ENCODE measurements at places on chromosomes 4 and X.

DNA sequence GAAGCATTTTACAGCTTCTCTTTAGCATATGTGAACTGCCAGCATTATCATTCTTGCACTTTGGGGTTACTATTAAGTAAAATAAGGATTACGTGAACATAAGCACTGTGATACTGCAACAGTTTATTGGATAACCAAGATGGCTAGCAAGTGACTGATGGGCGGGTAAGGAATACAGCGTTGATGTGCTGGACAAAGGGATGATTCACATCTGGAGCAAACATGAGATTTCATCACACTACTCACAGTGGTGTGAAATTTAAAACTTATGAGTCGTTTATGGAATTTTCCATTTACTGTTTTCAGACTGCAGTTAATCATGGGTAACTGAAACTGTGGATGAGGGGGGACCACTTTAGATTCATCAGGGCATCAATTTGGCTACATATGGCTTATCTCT, 16.0 kb downstream of the NBDY start:
- DNase-seq, result no peak

DNA sequence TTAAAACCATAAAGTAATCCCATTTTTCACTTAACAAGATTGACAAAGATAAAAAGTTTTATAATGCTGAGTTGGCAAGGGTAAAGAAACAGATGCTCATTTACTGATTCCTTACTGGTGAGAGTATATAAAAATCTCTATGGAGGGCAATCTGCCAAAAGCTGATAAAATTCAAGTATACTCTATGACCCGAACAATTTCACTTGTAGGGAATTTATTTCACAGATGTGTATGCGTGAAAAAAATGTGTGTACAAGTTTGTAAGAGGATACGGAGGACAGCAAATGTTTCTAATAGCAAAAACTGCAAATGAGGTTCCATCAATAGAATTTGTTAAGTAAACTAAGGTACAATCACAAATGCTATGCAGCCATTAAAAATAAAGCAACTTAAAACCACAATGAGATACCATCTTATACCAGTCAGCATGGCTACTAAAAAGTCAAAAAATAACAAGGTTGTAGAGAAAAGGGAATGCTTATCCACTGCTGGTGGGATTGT, 23.4 kb downstream of the DHX15 start:
- no peak for DNase-seq

DNA sequence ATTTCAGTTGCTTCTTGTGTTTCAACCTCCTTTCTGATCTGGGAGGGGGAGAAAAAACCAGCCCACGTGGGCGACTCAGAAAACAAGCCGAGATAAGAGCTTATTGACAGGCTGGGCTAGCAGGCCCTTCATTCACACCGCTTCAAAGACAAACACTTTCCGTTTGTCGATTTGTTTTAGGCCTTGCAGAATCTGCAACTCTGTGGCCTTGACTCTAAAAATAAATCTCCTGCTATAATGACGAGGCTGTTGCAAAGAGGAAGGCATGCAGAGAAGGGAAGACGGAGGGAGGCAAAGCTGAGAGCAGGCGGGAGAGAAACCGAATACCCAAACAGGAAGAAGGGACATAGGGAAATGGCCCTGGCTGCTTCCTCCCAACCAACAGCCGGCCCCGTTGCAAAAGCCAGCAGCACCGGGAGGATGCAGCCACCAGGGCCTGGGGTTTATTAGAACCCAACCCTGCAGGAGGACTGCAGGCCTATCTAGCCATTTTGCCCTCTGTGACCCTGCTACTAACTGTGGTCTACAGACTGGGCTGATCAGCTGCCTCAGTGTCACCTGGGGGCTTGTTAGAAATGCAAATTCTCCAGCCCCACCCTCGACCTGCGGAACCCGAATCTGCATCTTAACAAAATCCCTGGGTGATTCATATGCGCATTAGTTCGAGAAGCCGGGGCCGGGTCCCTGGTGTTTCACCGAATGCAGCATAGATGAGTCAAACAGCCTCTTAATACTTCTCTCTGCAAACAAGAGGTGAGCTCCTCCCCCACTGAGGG, 325.5 kb downstream of the BCOR start:
- no peak for DNase-seq

DNA sequence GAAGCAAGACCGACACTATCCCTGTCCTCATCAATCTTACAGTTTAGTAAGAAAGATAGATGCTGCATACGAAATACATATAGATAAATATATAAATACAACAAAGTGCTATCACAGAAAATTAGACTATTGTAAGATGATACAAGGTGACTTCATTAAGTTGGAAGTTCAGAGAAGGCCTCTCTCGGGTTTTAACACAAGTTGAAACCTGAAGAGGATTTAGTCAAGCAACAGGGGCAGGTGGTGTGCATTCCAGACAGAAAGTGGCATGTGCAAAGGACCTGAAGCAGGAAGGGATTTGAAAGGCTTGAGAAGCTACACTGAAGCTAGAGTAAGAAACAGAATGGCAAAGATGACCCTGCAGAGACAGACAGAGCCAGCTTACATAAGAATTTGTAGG, 36.5 kb downstream of the USP46 start:
- no peak for DNase-seq

GRCh38 chr4:172900900-172901299, 267.7 kb upstream of the GALNT7 start:
- DNase-seq, result no peak

DNA sequence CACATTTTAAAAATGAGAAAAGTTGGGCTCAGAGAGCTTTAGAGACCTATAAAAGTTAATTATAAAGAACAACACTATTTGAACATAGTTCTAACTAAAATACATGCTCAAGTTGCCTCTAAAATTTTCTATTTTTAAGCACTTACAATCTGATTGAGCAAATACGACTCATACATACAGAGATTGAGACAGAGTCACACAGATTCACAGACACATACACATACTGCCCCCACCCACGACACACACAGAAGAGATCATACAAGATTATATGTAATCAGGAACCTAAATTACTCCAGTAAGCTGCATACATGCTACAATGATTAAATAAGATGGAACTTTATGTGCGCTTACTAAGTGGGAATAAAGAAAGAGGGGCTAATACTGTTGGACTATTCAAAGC, 2.7 kb upstream of the ASB5 start:
- DNase-seq, result no peak

- DNase-seq, result no peak
Observed at GRCh38 chr4:173517781-173518424, 12.1 kb downstream of the HAND2 start.

GRCh38 chrX:93319609-93320008, 353.8 kb downstream of the NAP1L3 start:
- no peak for DNase-seq

- DNase-seq, result no peak
Observed at GRCh38 chr4:185390941-185391340, 4.8 kb downstream of the LRP2BP start.

DNA sequence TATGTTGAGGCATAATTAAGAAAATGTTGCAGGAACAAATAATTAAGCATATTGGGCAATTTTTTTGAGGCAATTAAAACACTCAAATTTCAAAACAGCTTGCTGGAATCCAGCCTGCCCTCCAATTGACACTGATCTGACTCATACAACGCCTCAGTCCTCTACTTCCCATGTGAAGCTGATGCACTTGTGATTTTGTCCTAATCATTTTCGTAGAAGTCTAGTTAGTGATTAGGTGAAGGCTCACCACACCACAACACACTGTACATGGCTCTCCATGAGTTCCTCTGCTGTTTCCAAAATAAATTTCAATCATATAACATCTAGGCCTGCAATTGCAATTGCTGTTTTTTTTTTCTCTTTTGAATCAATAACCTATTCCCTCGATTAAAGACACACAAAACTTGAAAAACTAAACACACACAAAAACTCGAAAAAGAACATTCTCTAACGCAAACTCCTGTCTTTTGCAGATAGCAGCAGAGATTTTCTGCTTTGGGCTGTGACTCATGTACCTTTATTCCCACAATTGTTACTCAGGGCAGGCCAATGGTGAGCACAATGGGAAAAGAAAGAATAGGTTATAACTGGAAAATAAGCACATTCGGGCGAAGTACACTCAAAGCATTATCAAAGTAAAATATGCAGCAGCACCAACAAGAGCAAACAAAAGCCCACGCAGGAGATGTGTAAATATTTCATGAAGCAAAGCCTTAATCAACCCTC, 1.7 kb downstream of the GPRIN3 start:
- DNase-seq, result no peak

- no peak for DNase-seq
Observed at GRCh38 chrX:76159453-76159852, 13.4 kb upstream of the PBDC1 start.

DNA sequence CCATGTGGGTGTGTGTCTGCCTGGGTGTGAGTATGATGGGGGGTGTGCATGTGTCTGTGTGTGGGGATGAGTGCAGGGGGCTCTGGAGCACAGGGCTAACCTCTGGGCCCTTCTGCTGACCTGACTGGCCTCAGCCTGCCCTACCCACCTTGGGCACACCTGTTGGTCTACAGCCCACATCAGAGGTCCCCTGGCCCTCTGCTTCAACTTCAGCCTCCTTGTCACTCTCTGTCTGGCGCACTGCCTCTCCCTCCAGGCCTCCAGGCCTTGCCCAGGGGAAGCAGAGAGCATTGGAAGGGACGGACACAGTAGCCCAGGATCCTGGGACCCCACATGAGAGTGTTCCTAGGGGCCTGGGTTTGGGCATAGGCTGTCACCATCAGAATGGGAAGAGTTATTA, 115.4 kb downstream of the EFNB1 start:
- no peak for DNase-seq

DNA sequence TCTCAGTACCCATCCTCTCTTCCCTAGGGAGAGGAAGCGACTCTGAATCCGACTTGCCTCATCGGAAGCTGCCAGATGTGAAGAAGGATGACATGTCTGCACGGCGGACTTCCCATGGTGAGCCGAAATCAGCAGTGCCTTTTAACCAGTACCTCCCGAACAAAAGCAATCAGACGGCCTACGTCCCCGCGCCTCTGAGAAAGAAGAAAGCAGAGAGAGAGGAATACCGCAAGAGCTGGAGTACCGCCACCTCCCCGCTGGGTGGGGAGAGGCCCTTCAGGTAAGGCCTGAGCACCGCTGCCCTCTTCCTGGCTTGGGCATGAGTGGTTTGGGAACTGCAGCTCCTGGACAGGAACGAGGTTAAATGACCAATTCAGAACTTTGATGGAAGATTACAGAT, 81.2 kb downstream of the LIMCH1 start:
- DNase-seq, result no peak

DNA sequence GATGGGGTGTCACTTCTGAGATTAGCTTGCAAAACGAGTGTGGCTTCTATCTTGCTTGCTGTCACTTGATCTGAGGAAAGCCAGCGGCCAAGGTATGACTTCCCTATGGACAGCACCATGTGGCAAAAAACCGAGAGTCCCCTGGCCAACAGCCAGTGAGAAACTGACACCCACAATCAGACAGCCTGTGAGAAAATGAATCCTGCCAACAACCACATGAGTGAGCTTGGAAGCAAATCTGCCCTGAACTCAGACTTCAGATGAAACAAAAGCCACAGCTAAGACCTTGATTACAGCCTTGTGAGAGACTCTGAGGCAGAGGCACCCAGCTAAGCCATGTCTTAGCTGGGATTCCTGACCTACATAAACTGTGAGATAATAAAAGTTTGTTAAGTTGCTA, 45.5 kb downstream of the PPP1R2C start:
- DNase-seq, result no peak

DNA sequence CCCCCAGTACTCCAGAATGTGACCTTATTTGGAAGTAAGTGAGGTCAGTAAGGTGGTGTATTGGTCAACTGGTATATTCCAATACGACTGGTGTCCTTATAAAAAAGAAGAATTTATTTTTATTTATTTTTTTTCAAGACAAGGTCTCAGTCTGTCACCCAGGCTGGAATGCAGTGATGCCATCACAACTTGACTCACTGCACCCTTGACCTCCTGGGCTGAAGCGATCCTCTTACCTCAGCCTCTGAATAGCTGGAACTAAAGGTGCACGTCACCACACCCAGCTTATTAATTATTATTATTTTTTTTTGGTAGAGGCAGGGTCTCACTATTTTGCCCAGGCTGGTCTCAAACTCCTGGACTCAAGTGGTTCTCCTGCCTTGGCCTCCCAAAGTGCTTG, 115.1 kb upstream of the PITX2 start:
- DNase-seq, result no peak

DNA sequence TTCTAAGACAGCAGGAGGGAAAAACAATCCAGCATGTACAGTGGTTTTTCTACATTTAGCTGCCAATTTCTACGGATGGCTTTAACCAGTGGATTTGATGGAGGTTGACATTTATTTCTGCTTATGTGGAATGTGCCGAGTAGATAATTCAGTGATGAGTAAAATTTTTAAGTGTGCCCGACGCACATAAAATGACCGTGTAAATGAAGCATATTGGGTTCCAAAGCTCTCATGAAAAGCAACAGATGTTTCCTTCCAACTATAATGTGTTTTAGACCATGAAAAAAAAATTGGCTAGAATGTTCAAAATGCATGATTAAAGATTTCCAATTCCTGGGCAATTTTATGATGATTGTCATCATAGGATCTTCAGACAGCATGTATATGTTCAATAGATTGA, 14.1 kb downstream of the INPP4B start:
- DNase-seq, result no peak

GRCh38 chr4:164931551-164932324, 45.7 kb downstream of the TRIM61 start:
- DNase-seq, result no peak

- DNase-seq, result no peak
Observed at GRCh38 chrX:30713061-30713525, 59.9 kb downstream of the GK start.

DNA sequence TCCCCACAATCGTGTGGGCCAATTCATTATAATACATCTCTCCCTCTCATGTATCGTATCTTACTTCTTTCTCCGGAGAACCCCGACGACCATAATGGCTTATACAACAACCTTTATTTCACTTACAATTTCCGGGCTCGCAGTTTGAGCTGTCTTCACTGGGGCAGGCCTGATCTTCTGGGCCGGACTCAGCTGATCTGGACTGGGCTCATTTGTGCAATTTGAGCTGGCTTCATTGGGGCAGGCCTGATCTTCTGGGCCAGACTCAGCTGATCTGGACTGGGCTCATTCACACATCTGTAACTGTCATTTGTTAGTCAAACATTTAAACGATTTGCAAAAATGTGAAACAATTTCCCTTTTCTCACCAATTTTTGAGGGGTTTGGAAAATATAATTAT, 171.5 kb upstream of the FRG1 start:
- DNase-seq, result no peak

DNA sequence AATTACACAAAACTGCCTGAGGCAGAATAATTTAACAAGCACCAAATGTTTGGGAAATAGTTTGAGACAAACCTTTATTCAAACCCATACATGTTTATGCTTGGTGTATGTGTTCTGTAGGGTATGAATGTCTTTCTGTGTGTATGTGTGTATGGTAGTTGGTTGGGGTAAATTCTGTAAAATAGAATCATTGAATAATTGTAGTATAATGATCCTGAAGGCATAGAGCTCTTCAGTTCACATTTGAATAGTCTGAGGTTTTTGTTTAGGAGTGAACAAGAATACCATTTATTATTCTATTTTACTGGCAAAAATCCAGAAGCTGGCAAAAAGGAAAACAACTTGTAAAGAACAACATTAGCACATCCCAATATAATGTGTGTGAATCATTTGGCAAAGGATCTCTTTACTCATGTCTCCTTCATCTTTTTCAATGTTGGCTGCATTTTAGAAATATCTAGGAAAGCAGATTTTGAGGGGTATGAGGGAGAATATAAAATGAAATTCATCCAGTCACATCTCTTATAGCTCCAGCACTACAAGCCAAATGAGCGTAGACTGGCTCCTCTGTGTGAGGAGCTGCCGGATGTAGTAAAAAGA, 360.0 kb downstream of the CHIC1 start:
- no peak for DNase-seq

Data from effector memory CD4-positive, alpha-beta T cell (primary cell).